Endothelial cell of umbilical vein (primary cell): ENCODE measurements at places on chromosomes 6 and 20. TPM values are rescaled to one million over a fixed set of nuclear protein-coding genes. Genes with fewer than 3 reads are reported as not detected.

The PPP1R3G gene
- 0.07 and 0.09 TPM in 2 replicates for total RNA-seq

The AFDN gene
- total RNA-seq = 128 and 134 TPM in 2 replicates

The MOG gene
- total RNA-seq = not detected in 2 replicates

The CDH22 gene
- not detected in 2 replicates for total RNA-seq

The BNIP5 gene
- total RNA-seq = not detected in 2 replicates

The LTA gene
- 0.46 TPM in 1 of 2 replicates, not detected in the other for total RNA-seq

The TMC2 gene
- total RNA-seq = not detected in 2 replicates

The SMLR1 gene
- total RNA-seq = not detected in 2 replicates

The RSPO3 gene
- total RNA-seq = 8.6 and 11.1 TPM in 2 replicates

The ZNF311 gene
- total RNA-seq = 0.35 and 0.55 TPM in 2 replicates

The TNXB gene
- 2.7 and 3.2 TPM in 2 replicates for total RNA-seq

The BPI gene
- not detected in 2 replicates for total RNA-seq

The HCK gene
- total RNA-seq = not detected in 2 replicates

The TNF gene
- not detected in 2 replicates for total RNA-seq

The CRIP3 gene
- total RNA-seq = not detected in 2 replicates

The HLA-DPB1 gene
- 2.3 and 19.1 TPM in 2 replicates for total RNA-seq

The DOK5 gene
- 5.7 and 14.2 TPM in 2 replicates for total RNA-seq

The GLP1R gene
- not detected in 2 replicates for total RNA-seq

The TNNC2 gene
- not detected in 2 replicates for total RNA-seq

The ARMC2 gene
- 3.7 and 3.9 TPM in 2 replicates for total RNA-seq

The MED20 gene
- total RNA-seq = 25.5 and 30.4 TPM in 2 replicates

The C20orf141 gene
- total RNA-seq = not detected in 2 replicates

The TBC1D32 gene
- 4.0 and 4.3 TPM in 2 replicates for total RNA-seq
